ENCODE measurements at places on chromosomes 5 and 9.

- DNase-seq: no peak
Observed at GRCh38 chr9:134293611-134294152, 32.6 kb upstream of the RXRA start.

DNA sequence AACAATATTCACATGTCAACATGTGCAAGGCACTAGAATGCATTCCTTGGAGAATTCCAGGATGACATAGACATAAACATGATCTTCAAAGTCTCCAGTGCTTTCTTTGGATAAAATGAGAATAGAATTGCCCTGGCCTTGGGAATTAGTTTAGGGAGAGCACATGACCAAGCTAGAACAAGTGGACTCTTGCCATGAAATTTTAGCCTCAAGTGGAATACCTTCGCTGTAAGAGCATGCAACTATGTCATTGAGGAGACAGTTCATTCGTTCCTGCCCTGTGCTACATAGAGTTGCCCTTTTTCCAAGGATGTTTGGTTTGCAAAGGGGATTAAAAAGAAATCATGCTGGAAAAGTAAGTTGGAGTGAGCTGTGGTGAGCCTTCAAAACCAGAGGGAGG, 42.7 kb downstream of the ZFAND5 start:
- no peak for DNase-seq

GRCh38 chr5:180069589-180070247, 1.8 kb downstream of the RNF130 start:
- DNase-seq: no peak

- no peak for DNase-seq
Observed at GRCh38 chr9:34809504-34810186, 99.7 kb upstream of the CCL21 start.

GRCh38 chr5:168736281-168736831, 157.2 kb upstream of the PANK3 start:
- DNase-seq: no peak

GRCh38 chr9:4596165-4596922, 65.8 kb upstream of the PLPP6 start:
- no peak for DNase-seq

- no peak for DNase-seq
Observed at GRCh38 chr5:107607671-107608345, 62.9 kb downstream of the EFNA5 start.

DNA sequence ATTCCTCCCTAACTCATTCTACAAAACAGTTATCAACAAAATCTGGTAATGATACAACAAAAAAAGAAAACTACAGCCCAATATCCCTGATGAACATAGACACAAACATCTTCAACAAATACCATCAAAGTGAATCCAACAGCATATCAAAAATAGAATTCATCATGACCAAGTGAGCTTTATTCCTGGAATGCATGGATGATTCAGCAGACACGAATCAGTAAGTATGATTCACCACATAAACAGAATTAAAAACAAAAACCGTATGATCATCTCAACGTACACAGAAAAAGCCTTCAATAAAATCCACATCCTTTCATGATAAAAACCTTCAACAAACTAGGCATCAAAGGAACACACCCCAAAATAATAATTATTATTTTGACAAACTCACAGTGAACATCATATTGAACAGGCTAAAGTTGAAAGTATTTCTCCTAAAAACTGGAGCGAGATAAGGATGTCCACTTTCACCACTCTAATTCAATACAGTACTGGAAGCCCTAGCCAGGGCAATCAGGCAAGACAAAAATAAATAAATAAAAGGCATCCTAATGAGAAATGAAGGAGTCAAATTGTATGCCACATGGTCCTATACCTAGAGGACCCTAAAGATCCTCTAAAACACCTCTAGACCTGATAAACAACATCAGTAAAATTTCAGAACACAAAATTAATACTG, 305.1 kb upstream of the RGMB start:
- DNase-seq: no peak

DNA sequence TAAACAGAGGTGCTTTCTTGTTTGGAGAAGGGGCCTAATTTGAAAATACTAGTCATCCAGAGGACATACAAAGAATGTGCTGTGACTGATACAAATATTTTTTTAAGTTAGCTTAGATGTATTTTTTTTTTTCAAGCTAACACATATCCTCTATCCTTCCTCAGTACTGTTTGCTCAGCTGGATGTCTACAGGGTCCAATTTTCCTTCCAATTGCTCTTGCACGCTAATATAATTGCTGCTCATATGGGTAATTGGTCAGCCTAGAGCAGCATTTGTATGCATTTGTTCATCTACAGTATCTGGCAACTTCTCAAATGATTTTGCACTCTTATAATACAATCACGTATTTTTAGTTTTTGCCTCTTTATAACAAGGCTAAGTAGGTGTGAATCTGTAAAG, 84.7 kb downstream of the ZDHHC21 start:
- DNase-seq: no peak

Measured in left renal cortex interstitium (tissue), 4 donors.